Stimulated activated CD4-positive, alpha-beta T cell treated with anti-CD3 and anti-CD28 coated beads, Interleukin-4, amount 100 ng/mL, for 4 hours (primary cell): ENCODE measurements at places on chromosomes 7 and 10.

- DNase-seq, result no peak
Observed at GRCh38 chr10:90846746-90847145, 11.1 kb downstream of the HTR7 start.

GRCh38 chr7:34361663-34362250 is 296.3 kb upstream of the NPSR1 start:
- DNase-seq, result no peak

DNA sequence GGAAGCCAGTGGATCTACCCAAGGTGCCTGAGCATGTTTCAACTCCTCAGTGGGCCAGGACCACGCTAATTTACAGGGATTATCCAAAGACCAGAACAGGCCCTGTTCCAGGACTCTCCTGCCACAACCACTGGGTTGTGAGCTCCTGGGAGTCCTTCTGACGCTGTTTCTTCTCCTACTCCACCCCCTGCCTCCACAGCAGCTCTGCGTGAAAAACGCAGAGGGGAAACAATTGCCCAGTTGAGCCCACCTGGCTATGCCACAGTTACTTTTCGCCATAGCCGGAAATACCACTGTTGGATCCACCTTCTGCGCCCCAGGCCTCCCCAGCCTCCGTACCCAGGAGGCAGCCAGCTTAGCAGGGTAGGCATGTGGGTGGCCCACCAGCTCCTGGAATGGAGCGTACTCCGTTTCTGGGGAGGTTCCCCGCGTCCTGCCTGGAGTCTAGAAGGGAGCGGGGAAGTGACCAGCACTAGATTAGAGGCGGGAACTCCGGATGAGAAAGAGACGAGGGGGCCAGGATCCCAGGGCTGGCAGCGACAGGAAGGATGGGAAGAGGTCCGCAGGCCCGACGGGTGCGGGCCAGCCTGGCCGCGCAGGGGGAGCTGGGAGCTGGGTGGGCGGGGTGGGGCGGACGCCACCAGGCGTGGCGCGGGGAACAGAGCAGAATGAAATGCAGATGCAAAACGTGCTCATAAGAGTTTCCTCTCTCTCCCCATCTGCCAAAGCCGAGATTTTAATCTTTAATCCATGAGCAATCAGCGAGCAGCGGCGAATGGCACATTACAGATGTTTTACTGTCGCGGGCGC is 32.1 kb upstream of the PAX2 start:
- DNase-seq, result no peak

DNA sequence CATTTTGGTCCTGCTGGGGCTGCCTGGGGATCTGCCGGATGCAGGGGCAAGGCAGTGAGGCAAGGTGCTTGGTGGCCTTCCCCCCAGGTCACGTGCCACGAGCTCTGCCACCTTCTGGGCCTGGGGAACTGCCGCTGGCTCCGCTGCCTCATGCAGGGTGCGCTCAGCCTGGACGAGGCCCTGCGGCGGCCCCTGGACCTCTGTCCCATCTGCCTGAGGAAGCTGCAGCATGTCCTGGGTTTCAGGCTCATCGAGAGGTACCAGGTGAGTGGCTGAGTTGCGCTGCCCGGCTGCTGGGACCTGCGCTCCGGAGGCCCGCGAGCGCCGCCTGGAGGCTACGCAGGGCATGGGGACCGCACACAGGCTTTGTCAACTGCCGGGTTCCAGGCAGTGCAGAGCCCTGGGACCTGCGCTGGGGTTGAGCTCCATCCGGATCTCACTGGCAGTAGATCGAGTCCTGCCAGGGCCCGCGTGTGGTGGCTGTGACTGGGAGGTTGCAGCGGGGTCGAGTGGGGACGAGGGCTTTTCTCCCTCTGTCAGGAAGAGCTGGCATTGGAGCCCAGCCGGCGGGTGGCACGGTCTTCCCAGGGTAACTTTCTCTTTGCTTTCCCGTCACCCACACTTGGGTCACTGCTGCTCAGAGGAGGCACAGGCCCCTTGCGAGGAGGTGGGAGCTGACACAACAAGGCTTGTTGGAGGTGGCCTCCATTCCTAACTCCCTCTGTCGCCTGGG is 21.7 kb downstream of the AMZ1 start:
- peak; percentile 67 for DNase-seq

- peak; percentile 51 for DNase-seq
Observed at GRCh38 chr7:44980393-44981034, 1.7 kb upstream of the MYO1G start.
